Uterine smooth muscle cell (primary cell): ENCODE measurements at places on chromosomes 2 and 18. TPM values are rescaled to one million over a fixed set of nuclear protein-coding genes. Genes with fewer than 3 reads are reported as not detected.

Gene LIMS4
- total RNA-seq = 10.0 and 12.5 TPM in 2 replicates

Gene CHRND
- total RNA-seq = not detected in 2 replicates

Gene ABCB6
- total RNA-seq = 28.1 and 38.4 TPM in 2 replicates

Gene RAB31
- total RNA-seq = 50.5 and 71.5 TPM in 2 replicates

Gene KIF5C
- 0.66 and 0.87 TPM in 2 replicates for total RNA-seq

Gene PGAP1
- 8.5 and 11.6 TPM in 2 replicates for total RNA-seq

Gene RAPGEF4
- total RNA-seq = 0.44 and 1.00 TPM in 2 replicates

Gene SLC19A3
- under 0.01 TPM in 2 replicates for total RNA-seq

Gene KCNJ3
- 0.12 and 0.22 TPM in 2 replicates for total RNA-seq
